ENCODE measurements at places on chromosomes 12 and 14.

- DNase-seq = no peak
Observed at GRCh38 chr12:109792992-109793391, 40.2 kb downstream of the TRPV4 start.

GRCh38 chr12:108338915-108339657 lies at the start of gene CMKLR1:
CMKLR1 (minus strand) TSS chr12:108339311; CDS start chr12:108293591, 45,720 bp downstream.
- no peak for DNase-seq

DNA sequence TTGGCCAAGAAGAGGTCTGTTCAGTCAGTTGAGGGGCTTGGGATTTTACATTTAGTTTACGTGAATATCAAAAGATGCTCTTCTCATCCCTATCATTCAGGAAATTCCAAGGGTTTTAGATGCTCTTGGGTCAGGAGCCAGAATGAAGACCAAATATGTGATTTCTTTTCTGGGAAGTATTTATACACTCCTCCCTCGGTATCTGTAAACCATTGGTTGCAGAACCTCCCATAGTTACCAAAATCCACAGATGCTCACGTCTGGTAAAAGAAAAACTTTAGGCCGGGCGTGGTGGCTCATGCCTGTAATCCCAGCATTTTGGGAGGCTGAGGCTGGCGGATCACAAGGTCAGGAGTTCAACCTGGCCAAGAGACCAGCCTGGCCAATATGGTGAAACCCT lies 75.9 kb downstream of the TNFAIP2 start:
- no peak for DNase-seq

- DNase-seq = no peak
Observed at GRCh38 chr12:43730283-43730682, 28.3 kb downstream of the PUS7L start.

- no peak for DNase-seq
Observed at GRCh38 chr12:106774808-106775524, 484 bp downstream of the RIC8B start.

DNA sequence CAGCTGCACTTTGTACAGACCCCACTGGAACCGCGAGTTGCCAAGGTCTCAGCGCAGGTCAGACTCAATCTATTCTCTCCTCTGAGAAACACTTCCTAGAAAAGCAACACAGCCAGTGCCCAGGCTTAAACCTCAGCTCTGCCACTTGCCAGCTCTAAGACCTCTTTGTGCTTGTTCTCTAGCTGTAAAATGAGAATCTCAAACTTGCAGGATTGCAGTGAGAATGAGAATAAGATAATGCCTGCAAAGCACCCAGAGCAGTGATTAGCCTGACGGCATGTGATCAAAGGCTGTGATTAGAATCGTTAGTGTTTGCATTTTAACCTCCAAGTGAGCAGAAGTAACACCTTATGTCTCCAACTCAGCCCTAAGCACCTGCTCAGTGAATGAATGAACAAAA lies 21.3 kb downstream of the ANO2 start:
- DNase-seq = no peak

- DNase-seq = no peak
Observed at GRCh38 chr12:101648195-101648594, 49.2 kb upstream of the CHPT1 start.

GRCh38 chr12:52198454-52199215 lies 6.8 kb upstream of the KRT80 start:
- no peak for DNase-seq

GRCh38 chr12:48379794-48380193 lies 29.1 kb upstream of the ZNF641 start:
- no peak for DNase-seq

DNA sequence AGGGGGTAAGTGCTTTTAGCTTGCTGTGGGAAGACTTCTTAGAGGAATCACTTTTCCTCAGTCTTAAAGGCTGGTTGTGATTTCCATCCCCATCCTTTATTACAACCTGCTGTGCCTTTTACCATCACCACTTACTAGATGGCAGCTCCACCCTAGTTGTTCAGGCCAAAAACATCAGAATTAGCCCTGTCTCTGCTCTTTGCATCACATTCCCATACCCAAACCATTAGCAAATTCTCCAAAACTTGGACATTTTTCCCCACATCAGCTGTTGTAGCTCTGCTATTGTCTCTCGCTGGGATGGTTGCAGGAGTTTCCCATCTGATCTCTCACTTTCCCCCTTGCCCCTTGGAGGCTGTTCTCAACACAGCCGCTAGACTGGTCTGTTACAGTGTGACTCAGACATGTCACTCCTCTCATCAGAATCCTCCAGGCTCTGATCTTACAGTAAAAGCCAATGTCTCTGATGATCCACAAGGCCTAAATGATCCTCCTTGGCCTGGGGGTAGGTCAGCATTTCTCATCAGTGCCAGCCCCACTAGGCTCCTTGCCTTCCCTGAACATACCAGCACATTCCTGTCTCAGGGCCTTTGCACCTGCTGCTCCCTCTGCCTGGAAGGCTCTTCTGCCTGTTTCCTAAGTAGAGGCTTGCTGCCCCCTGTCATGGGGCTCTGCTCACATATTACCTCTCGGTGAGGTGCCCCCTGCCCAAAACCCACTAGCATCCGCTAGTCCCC lies 102.5 kb downstream of the BEGAIN start:
- DNase-seq = no peak

DNA sequence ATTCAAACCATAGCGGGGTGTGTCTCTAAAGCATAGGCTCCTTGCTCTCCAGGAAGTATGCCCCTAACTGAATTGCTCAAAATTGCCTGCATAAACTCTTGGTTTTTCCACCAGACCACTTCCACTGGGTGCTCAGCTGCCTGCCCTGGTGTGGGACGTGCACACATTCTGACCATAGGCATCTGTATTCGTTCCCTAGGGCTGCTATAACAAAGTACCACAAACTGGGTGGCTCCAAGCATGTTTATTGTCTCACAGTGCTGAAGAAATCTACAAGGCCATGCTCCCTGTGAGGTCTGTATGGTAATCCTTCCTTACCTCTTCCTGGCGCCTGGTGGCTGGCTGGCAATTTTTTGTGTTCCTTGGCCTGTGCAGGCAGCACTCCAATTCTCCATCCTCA lies 16.4 kb upstream of the GALNT6 start:
- DNase-seq = no peak

DNA sequence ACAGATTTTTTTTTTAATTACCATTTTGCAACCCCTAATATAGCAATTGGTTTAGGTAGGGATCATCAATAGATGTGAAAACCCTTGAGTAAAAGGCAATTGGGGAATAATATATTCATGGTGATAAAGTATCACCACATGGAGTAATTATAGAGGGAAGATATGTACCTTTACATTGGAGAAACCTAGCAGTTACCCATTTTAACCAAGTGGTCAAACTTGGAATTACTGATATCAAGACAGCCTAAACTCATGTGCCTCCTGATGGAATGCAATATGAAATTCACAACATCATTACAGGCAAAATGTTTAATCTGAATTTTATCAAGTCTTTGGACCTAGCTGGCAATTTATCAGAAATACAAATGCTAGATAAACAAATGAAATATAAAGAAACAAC lies 6.7 kb upstream of the SLC10A1 start:
- no peak for DNase-seq

- DNase-seq = no peak
Observed at GRCh38 chr14:59256331-59256730, 67.9 kb downstream of the DAAM1 start.

- DNase-seq = no peak
Observed at GRCh38 chr12:54007538-54008259, 1.1 kb upstream of the HOXC8 start.

DNA sequence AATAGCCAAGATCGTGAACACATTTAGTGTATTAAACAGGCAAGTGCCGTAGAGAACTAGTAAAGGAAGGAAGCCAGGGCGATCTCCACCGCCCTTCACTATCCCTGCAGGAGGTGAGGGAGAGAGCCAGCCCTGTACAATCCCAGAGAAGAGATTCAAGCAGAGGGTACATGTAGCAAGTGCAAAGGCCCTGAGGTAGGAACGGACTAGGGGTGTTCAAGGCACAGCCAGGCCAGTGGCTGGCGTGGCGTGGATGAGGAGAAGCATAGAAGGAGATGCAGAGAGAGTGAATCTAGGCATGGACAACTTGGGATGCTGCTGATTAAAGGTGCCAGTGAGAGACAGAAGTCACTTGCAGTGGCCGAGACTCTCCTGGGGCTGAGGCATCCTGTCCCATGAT lies 39.1 kb upstream of the ESRRB start:
- DNase-seq = no peak

DNA sequence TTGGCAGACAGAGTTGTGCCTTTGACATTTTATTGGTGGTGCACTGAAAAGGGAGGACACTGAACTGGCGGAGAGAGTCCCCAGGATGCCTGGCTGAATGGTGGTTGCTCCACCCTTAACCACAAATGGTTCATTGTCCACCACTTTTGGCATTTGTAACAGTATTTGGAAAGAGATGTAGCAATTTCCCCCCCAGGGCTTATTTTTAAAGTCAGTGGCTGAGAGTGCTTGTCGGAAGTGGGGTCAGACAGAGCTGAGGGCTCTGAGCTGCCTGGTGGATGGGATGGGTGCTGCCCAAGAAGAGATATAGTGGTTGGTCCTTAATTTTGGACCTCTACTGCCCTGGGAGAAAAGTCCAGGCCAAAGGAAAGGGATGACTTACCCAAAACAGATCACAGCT lies 31.5 kb upstream of the FGF6 start:
- DNase-seq = no peak

DNA sequence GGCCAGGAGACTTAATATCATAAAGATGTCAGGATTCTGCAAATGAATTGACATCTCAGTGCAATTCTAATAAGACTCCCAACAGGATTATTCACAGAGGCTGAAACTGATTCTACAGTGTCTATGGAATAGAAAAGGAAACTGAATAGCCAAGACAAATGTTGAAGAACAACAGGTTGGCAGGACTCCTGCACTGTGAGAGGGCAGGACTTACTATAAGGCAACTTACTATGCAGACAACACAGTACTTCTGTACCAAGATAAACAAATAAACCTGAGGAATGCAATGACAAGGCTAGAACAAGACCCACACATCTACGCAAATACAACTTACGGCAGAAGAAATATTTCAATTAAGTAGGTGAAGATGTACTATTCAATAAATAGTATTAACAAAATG lies 132.2 kb upstream of the FKBP4 start:
- no peak for DNase-seq

DNA sequence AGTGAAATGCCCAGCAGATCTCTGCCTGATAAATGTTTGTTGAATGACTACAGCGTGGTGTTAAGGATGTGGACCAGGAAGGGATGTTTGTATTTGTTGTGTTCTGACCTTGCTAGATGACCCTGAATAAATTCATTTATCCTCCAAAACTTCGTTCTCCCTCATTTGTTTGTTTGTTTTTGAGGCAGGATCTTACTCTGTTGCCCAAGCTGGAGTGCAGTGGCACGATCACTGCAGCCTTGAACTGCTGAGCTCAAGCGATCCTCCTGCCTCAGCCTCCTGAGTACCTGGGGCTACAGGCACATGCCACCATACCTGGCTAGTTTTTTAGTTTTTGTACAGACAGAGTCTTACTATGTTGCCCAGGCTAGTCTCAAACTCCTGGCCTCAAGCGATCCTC lies 96.7 kb downstream of the TSPAN9 start:
- DNase-seq = no peak

- no peak for DNase-seq
Observed at GRCh38 chr12:29505122-29505521, 7.6 kb upstream of the OVCH1 start.

GRCh38 chr12:6443361-6443983 lies 1.3 kb upstream of the CD27 start:
- no peak for DNase-seq

DNA sequence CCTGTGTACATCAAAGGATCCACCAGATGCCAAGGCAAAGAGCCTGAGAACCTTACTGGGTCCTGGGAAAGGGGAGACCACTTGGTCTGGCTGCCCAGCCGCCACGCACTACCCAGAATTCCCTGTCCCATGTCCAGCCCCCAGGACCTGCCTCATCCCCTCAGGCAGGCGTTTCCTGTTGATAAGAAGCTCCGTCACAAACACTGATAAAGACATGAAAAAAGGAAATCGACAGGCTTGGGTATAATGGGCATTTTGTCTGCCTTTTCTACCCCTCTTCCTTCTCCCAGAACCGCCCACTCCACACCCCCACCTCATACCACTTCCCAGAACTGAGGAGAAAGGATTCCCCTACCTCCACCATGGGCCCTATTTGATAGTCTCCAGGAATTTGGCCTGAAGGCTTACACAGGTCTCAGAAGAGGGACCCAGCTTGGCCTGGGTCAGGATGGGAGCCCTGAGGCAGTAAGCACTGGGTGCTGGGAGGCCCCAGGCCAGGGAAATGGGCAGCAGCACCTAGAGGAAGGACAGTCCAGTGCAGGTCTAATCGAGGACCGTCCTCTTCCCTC lies 18.8 kb downstream of the ACVRL1 start:
- no peak for DNase-seq

DNA sequence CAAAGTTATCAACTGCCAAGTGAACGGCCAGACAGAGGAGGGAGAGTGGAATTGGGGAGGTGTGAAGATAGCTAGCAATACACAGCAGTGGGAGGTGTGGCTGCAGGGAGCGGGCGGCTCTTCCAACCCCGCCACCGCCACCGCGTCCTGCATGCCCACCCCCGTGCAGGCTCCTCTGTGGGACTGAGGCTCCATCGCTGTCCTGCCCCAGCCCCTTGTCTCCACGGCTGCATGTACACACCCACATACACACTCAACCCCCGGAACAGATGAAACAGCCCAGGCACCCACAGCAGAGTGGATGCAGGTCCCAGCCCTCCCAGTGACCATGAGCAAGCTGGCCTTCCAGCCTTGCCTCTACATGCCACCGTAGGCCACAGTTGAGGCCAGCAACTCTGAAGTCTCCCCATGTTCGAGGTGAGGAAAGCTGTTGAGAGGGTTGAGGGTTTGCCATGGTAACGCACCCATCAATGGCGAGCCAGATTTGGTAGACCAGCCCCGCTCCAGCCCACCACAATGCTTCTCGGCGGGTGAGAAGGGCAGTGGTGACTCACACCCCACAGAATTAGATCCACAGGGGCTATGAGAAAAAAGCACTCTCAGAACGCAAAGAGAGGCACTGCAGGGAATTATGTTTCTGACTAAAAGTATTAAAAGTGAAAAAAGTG lies 39.3 kb downstream of the PITPNM2 start:
- no peak for DNase-seq

GRCh38 chr14:85599939-85600338 lies 70.0 kb downstream of the FLRT2 start:
- DNase-seq = no peak

GRCh38 chr12:4701395-4702190 lies 18.6 kb upstream of the GALNT8 start:
- DNase-seq = no peak

DNA sequence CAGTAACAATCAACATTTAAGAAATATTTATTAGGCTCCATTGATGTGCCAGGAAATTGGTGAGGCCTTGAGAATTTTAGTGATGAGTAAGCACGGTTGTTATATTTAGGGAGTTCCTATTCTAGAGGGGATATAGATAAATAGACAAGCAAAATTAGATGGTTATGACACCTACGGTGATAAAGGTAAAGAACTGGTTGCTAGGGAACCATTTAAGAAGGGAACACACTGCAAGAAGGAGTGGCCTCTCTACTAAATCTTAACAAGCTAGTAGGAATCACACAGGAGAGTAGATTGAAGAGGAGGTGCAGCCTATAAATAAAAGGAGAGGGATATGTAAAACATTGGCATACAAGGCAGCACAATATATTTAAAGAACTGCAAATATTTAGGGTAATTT lies 155.2 kb downstream of the LRIG3 start:
- no peak for DNase-seq

- no peak for DNase-seq
Observed at GRCh38 chr12:51845482-51845881, 3.0 kb downstream of the FIGNL2 start.

GRCh38 chr14:22836301-22837113 lies at the start of gene MMP14:
MMP14 (plus strand) TSS chr14:22836585; CDS start chr14:22836818, 233 bp downstream.
- DNase-seq = no peak

- no peak for DNase-seq
Observed at GRCh38 chr12:13592063-13592942, 389.1 kb downstream of the GRIN2B start.

GRCh38 chr14:38745861-38746260 lies 357.2 kb downstream of the SEC23A start:
- DNase-seq = no peak
